ENCODE measurements at places on chromosomes 1 and 21. TPM values are rescaled to one million over a fixed set of nuclear protein-coding genes. Genes with fewer than 3 reads are reported as not detected.

Gene MANEAL
- total RNA-seq = 6.9 TPM

Gene CFAP107
- total RNA-seq = not detected

Gene LYPD8
- not detected for total RNA-seq

Gene RGS18
- 2.4 TPM for total RNA-seq

Gene TTLL7
- total RNA-seq = 58.0 TPM

Gene TIAM1
- total RNA-seq = 15.0 TPM

Gene CLIC6
- total RNA-seq = 30.3 TPM

Gene KRTAP19-3
- not detected for total RNA-seq

Gene NAV1
- 22.0 TPM for total RNA-seq

Gene PERM1
- 0.35 TPM for total RNA-seq

Gene CD84
- total RNA-seq = 11.9 TPM

Gene CSMD2
- total RNA-seq = 6.5 TPM

Gene CAPN9
- 0.83 TPM for total RNA-seq

Gene CD5L
- not detected for total RNA-seq

Gene UBAP2L
- 118 TPM for total RNA-seq

Gene PTPN22
- 3.1 TPM for total RNA-seq

Gene ILDR2
- total RNA-seq = 2.0 TPM

Gene PRDM16
- 29.3 TPM for total RNA-seq
